Tongue (tissue), 3 donors: ENCODE measurements at places on chromosomes 11 and 22. TPM values are rescaled to one million over a fixed set of nuclear protein-coding genes. Genes with fewer than 3 reads are reported as not detected.
A peak's percentile ranks its signal among the peaks of the same experiment; 100 is the strongest.

The CCDC89 gene
- total RNA-seq = 3.7 TPM

DNA sequence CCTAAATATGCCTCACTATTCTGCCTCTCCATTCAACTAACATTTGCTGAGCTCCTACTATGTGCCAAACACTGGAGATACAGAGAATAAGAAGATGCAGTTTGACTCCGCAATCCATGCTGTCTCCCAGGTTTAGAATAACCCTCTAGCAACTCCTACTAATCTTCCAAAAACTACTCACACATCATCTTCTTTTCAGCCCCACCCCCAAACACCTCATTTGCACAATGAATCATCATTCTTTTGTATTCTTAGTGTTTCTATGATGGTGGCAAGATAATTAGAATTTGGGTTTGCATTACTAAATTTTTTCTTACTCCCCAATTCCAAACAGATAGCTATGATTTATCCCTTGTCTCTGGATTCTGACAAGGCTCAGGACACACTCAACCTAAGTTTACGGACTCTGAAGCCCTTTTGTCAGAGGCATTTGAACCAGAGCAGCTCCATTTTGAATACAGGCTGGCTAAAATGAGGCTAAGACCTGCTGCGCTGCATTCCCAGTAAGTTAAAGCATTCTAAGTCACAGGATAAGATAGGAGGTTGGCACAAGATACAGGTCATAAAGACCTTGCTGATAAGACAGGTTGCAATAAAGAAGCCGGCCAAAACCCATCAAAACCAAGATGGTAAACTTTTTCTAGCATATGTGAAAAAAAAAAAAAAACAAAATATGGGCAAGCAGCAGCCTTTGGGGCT lies 1038.9 kb downstream of the DLG2 start:
- no peak for DNase-seq

The MYBPC3 gene
- total RNA-seq = not detected

- DNase-seq = no peak
These were observed 7.9 kb upstream of the ETS1 start for GRCh38 chr11:128595221-128595620.

DNA sequence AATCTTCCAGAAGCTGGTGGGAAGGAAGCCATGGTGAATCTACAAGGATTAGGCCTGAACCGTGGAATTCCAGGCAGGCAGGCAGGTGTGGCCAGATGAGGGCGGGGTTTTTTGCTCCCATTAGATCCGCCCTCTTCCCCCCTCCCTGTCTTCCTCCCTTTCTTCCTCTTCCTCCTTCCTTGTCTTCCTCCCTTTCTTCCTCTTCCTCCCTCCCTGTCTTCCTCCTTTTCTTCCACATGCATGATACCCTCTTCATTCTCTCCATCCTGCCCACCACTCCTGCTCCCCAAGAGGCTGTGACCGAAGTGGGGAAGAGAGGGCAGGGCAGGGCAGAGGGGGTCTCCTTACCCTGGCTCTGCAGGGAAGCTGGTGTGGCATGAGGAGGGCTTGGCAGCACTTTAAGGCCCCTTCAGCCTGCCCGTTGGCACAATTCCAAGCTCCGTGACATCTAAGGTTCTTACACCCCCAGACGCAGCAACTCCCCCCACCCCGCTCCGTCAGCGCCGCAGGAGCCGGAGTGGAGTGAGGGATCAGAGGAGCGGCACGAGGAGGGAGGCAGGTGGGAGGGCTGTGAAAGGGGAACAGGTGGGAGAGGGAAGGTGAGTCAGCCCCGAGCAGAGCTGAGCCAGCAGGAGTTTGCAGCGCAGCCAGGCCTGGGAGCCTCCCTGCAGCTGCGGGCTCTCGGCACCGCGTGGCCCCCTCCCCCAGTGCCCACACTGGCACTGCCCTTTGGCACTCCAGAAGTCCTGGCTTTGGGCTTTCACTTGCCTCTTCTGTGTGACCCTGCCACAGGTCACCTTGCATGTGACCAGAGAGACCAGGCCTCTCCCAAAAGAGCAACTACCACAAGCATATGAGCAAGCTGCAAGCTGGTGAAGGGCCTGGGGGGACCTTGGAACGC lies 32.1 kb downstream of the KCNJ4 start:
- peak; percentile 48 for DNase-seq

DNA sequence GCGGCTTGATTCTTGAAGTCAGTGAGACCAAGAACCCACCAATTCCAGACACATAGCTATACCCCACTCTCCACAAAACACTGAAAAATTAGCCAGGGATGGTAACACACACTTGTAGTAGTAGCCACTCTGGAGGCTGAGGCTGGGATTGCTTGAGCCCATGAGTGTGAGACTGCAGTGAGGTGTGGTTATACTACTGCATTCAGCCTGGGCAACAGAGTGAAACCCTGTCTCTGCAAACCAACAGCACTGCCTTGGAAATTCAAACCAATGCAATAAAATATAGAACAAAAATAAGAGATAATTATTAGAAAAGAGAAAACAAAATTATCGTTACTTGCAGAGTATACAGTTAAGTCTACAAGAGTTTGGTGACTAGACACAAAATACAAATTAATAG lies 20.2 kb upstream of the PRDM10 start:
- no peak for DNase-seq

DNA sequence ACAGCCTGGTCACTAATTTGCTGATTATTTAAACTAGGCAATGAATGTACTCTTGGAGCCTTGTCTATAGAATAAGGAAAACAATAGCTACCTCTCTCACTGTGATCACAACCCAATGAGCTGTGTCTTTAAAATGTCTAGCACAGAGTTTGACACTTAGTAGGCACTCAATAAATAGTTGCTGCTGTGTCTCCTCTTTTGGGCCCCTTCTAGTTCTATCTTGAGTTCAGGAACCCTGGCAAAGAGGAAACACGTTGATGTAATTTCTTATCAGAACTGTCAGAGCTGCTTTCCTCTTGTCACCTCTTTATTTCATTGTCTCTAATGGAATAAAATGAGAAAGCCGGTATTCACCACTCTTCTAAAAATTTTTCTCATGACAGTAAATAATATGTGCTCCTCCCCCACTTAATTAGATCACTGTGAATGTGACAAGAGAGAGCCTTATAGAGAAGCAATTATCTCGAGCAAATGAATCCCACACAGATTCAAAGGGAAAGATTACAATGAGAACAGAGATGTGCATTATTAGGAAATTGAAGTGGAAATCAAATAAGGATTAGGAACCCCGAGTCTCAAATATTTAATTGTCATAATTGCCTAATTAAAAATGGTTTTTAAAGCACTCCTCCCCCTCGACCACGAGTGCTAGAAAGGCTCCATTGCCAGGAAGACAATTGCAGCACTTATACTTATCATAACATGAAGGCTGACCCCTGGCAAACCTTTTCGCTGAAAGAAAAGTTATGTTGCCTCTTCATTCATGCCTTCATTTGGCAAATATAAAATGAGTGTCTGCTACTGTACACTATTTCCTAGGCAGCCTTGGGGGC lies 175.0 kb upstream of the BDNF start:
- no peak for DNase-seq

The ACCSL gene
- not detected for total RNA-seq

DNA sequence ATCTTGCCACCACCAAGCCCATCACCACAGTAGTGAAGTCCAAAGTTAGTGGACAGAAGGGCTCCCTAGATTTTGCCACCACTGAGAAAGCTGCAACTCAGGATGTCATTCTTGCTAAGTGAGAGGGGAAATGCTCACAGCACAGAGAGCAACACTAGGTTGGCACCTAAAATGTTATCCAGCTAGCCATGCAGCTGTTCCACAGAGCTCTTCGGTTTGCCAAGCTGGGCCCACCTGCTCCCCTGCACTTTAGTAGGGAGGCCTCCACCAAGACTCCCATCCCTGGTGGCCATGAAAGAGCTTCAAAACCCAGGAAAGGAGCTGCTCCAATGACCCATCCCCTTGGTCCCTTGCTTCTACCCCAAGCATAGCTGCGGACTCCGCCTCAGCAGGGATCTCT lies 63.8 kb downstream of the TRIM29 start:
- DNase-seq = peak; percentile 72

DNA sequence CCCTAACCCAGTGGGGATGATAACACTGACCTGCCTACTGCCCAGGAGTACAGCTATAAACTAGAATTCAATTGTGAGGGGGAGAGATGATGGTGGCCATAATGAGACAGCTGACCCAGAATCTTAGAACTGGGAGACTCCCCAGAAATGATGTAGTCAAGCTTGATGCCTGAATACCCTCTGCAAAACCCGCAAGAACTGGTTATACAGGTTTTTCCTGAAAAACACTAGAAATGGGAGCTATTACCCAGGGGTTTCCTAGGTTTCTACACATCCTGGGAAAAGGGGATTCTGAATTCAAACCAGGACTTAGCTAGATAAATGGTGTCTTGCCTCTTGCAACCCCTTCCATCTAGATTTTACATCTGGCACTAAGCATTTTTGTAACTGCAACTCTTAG lies 113.8 kb upstream of the NARS2 start:
- no peak for DNase-seq

The TSSK2 gene
- total RNA-seq = not detected

GRCh38 chr11:49302360-49302759 lies 94.0 kb upstream of the FOLH1 start:
- no peak for DNase-seq

The RBMXL2 gene
- not detected for total RNA-seq

- DNase-seq = no peak
These were observed 38.8 kb upstream of the POLA2 start for GRCh38 chr11:65223011-65223410.

GRCh38 chr22:38338772-38339379 lies 21.6 kb upstream of the CSNK1E start:
- DNase-seq = no peak

GRCh38 chr11:60447846-60448245 lies 7.8 kb upstream of the MS4A1 start:
- no peak for DNase-seq

The OR8D4 gene
- total RNA-seq = 0.21 TPM

- DNase-seq = no peak
These were observed 17.6 kb upstream of the CALCB start for GRCh38 chr11:15055620-15056356.

DNA sequence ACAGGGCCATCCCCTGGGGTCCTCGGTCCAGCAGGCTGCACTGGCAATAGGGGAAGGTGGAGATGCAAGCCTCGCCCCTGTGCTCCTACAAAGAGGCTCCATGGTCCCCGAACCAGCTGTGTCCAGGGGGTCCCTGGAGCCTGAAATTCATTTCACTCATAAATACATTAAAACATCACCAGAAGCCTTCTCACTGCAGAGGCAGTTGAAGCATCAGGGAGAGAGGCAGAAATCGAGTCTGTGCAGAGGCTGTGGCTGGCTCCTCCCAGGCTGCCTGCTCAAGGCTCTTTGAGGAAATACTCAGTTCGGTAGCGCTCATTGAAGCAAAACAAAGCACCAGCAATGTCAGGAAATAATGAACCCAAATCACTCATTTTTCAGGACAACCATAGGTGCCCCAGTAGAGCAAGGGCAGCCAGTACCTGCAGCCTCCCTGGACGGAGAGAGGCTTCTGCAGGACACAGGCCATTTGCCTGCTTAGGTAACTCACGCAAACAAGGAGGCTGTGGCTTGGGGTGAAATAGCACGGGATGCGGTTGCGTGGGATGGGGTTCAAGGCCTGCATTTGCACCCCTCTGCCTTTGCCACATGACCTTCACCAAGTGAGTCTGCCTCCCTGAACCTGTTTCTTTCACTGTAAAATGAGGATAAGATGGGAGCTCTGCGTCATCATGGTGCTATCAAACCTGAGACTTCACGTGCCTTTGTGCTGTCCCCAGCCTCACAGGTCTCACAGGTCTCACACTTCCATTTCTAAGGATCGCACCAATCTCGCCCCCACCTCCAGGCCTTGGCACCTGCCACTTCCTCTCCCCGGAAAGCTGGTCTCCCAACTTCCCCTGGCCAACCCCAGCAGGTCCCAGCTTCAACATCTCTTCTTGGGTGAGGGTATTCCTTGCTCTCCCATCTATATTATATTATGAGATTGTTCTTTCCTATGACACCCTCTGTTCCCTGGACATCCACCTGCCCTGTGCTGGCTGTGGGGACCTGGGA lies 84.3 kb upstream of the SHISAL1 start:
- no peak for DNase-seq

- DNase-seq = peak; percentile 77
These were observed 83.1 kb downstream of the TBC1D22A start for GRCh38 chr22:46845296-46846149.

- no peak for DNase-seq
These were observed 5.7 kb downstream of the PRR5 start for GRCh38 chr22:44707752-44708151.

The ROBO4 gene
- total RNA-seq = 23.3 TPM

- DNase-seq = no peak
These were observed 4.1 kb upstream of the CABP7 start for GRCh38 chr22:29715705-29716104.

DNA sequence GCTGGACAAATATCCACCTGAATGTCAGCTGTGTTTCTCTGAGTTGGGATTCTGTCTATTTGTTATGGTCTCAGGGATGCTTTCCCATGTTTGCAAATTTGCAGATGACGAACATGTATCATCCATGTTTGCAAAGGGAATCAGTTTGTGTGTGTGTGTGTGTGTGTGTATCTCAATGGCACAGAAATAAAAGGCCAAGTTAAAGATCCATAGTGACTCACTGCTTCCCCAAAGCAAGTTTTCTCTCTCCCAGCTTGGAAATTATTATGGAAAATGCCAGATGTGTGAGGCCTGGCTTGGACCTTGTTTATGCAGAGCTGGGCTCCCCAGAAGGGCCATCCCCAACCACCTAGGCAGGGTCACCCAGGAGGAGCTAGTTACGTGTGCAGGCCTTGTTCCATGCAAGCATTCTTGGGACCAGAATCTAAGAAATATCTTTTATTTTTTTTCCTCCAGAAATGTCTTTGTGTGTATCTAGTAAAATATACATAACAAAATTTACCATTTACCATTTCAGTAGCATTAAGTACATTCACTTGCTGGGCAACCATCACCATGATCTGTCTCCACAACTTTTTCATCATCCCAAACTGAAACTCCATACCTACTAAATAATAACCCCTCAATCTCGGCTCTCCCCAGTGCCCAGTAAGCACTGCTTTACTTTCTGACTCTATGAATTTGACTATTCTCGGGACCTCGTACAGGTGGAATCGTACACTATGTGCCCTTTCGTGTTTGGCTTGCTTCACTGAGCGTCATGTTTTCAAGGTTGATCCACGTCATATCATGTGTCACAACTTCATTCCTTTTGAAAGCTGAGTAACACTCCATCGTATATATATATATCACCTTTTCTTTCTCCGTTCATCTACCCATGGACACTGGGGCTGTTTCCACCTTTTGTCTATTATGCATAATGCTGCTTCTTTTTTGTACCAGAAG lies 56.6 kb upstream of the WNT7B start:
- DNase-seq = no peak

DNA sequence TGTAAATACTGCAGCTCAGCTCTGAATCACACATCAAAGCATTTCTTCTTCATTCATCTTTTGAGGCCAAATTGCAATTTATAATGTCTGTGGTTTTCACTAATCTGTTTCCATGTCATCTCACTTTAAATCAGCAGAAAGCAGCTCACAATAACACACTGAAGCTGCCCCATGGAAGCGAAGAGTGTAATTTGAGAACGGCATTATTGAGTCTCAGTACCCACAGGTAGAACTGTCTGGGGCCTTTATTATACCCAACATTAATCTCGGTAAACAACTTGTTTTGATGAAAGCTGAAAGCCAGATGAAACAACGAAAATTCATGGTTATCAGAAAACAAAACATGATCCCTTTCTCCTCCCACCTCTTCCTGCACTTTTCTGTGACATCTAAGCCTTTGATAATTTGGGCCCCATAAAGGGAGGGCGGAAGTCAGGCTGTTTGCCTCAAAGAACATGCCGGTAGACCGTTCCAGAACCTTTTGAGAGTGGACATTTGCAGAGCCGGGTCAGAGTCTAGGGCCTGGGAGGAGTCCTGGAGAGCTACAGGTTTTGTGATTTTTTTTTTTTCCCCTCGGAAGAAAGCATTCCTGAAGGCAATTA lies 68.2 kb upstream of the SESN3 start:
- DNase-seq = no peak
